Skeletal muscle cell (primary cell): ENCODE measurements at places on chromosomes 1 and 21.

DNA sequence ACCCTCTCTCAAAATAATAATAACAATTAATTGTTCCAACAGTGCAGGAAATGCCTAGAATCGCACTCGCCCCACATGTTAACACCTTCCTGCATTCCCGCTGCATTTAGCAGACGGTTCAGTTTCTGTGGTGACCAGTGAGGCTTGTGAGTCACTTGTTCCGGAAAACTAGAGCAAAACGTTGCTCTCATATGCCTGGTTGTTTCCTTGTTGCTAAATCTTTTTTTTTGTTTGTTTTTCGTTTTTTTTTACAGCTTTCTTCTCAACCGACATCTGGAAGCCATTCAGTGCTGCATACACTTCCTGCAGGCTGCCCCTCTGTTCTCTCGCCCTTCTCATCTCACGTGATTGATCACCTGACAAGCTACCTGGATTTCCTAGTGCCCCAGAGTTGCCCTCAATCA is 56.9 kb upstream of the TMPRSS2 start:
- DNase-seq = peak; percentile 20

DNA sequence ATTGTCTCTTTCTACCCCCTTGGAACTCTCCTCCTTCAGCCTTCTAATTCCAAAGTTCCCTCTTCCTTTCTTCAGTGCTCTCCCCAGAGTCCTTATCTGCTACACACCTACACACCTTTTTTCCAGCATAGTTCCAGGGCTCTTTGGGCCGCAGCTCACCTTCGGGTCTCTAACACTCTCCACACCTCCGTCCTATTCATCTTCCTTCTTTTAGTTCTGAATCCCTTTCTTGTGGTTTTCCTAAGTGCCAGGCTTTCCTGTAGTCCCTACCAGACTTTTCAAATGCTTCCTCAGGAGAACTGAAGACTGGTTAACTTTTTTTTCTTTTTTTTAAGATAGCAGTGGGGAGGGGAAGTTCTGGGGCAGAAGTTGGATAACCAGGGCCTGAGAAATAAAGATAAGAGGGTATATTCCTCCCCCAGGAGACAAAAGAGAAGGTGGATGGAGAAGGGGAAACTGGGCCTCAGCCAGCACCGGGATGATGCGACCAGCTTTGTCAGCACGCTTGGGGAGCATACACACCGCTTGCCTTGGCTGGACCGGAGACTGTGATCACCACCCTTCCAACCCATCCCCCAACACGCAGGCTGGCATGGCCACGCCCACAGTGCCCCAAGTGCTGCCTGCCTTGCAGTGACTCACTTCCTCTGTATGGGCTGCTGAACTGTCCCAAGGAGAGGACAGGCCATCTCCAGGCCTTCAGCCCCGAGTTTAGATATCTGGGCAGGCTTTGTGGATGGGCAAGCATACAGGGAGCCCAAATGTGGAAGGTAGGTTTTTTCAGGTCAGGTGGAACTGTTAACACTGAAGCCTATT is 2.5 kb upstream of the CERS2 start:
- no peak for DNase-seq

GRCh38 chr1:196997423-196997822 is 20.1 kb downstream of the CFHR5 start:
- DNase-seq = peak; percentile 90

DNA sequence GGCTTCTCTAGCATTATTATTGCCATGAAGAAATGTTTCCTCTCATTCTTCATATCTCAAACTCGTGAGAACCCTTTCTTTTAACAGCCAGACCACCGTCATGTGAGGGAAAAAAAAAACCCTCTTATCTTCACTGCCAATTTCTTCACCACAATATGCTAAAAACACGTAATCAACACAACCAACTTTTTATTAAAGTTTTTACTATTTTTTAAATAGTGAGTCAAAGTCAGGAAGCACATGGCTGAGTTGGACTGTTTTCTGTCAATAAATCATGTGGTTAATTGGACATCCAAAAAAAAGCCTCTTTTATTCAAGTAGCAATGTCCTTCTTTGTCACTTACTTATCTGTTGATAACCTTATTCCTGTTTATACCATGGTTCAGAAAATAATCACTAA is 55.9 kb upstream of the SAMD13 start:
- no peak for DNase-seq

GRCh38 chr1:89687254-89687653 is 54.3 kb downstream of the LRRC8C start:
- DNase-seq = peak; percentile 67

DNA sequence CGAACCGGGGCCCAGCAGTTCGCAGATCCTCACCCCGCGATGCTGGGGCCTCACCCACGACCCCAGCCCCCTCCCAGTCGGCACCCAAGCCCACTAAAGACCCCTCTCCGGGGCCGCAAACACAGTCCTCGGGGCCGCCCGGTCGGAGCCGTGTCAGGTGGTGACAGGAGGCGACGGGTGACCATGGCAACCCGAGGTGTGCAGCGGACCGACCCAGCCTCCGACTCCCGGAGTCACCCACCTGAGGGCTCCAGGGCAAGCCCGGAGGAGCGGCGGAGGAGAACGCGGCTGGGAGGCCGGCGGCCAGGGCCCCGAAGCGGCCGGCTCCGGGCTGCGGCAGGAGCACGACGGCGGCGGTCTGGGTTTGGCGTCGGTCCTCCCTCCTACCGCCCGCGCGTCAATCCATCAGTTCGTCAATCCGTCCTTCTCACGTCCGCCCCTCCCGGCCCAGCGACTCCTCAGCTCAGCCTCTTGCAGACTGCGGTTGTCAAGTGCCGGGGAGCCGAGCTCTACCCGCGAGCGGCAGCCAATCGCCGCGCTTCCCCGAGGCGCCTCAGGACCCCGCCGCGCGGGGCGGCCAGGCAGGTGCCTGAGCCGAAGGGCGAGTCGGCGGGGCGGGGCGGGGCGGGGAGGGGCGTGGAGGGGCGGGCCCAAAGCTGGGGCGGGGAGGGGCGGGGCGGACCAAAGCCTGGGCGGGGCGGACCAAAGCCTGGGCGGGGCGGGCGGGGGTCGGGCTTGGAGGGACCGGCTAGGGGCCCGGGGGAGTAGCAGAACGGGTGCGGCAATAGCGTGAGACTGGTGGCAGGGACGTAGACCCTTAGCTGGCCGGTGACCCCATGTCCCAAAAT is at the start of gene WDR47:
WDR47 (minus strand) TSS at position 482 of the 848 bp plus-strand sequence. CDS start 18,590 bp downstream, outside the sequence.
- DNase-seq = peak; percentile 89

- DNase-seq = no peak
Measured at GRCh38 chr1:205676597-205676996, 3.7 kb downstream of the SLC45A3 start.

GRCh38 chr1:38788341-38789336 is 70.9 kb downstream of the RRAGC start:
- no peak for DNase-seq

GRCh38 chr1:172002725-172003345 is 161.5 kb downstream of the DNM3 start:
- no peak for DNase-seq

- no peak for DNase-seq
Measured at GRCh38 chr1:235834620-235835019, 32.1 kb downstream of the LYST start.

DNA sequence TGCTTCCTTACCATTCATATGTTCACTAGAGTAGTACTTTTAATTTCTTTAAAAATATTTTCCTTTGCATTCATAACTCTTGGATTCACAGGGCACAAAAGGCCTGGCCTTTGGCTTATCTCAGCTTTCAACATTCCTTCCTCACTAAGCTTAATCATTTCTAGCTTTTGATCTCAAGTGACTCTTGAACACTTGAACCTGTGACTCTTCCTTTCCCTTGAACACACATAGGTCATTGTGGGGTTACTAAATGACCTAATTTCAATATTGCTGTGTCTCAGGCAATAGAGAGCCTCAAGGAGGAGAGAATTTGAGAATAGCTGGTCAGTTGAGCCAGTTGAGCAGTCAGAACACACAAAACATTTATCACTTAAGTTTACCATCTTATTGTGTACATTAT is 49.9 kb downstream of the COL11A1 start:
- DNase-seq = no peak

GRCh38 chr1:93979040-93979717 is 69.9 kb upstream of the GCLM start:
- DNase-seq = no peak

DNA sequence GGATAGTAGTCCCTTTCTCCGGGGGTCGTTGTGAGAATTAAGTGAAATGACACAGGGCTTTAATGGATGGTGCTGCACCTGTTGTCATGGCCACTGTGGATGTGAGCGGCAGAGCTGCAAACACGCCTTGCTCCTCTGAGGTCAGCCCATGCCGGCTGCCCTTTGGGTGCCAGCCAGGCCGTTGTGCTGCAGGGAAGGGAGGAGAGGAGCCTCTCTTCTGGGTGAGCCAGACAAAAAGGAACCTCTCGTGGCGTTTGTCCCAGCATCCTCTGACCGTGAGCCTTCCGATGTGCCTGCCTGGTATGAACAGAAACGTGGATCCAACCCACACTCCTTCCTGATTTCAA is 383.0 kb upstream of the VAMP3 start:
- no peak for DNase-seq

DNA sequence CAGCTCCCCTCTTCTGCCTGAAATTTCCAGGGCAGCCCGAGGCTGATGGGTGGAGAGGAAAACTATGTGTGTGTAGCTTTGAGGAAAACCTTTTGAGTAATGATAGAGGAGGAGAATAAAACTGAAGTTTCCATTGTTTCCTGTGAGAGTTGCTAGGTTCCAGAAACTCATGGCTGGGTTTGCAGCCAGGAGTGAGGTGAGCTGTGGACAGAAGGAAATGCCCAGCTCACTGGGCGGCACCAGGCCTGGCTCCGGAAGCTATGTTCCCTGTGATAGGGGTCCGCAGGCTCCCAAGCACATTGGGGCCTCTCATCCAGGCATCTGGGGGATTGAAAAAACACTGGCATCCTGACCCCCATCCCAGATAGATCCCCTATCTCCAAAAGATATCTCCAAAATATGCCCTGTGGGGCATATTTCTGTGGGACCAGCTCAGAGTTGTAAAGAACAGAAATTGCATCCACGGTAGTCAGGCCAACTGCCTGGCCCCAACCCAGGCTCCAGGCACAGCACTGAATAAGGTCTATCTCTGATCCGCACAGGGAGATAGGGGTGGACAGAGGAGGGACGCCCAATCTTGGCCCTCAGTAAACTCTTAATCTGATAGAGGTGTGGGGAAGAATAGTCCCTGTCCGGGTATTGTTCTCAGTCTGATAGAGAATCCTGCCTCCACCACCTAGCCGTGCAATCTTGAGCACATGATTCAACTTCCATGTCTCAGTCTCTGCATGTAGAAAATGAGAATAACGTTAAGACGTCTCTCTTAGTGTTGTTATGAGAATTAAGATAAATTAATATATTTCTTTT is 1.8 kb upstream of the HSPG2 start:
- no peak for DNase-seq

DNA sequence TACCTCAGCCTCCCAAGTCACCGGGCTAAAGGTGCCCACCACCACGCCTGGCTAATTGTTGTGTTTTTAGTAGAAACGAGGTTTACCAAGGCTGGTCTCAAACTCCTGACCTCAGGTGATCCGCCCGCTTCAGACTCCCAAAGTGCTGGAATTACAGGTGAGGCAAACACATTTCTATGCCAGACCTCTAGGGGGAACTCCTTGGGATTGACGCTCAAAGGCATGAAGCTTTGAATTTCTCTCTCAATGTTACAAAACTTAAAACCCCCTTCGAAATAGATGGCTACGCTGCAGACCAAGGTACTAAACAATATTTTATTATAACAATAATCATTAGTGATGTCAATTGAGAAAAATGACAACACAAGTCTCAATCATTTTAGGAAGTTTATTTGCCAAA is 330.0 kb downstream of the SETD4 start:
- DNase-seq = no peak

DNA sequence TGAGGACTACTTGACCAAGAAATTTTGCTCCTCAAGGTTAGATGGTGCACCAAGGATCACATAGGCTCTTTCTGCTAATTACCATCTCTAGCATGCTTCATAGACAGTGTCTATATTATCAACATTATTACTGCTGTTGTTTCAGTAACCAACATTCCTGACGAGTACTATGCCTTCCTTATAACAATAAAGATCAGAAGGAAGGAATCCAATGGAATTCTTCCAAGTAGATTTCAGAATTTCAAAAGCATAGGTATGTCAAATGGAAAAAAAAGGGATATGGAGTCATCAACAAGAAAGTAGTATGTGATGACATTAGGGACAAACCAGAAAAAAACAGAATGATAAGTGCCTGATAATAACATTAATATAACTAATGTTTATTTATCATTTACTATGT is 39.6 kb upstream of the LPGAT1 start:
- DNase-seq = peak; percentile 4

DNA sequence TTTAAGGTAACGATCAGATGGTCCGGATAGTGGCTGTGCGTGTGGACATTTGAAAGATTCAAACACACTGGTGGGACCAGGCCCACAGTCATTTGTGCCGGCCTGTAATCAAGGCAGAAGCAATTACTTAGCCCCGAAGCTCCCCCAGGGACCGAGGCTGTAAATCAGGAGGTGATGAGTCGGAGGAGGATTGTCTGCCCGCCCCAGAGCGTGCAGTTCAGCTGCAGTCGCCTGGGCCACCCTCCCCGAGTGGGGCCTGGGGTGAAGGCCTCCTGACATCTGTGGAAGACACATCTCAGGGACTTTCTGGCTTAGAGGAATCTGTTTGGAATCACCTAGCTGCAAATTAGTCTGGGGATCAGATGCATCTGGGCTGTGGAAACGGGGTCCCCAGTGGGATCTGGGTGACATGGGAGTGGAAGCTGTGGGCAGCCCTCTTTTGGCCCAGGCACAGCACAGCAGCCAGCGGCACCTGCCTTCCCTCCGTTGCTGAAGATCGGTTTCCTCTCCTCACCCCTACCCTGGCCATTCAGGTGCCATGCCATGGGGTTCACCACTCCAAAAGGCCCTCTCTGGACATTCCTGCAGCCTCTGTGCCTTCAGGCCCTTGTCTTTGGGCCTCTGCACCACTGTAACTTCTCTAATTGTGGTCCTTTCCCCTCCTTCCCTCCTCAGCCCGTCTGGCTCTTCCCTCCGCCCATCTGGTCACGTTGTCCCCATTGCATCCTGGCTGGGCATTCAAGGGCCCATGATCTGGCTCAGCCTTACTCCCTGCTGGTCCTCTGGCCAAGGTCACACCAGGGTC is 25.7 kb downstream of the LHX4 start:
- DNase-seq = no peak

DNA sequence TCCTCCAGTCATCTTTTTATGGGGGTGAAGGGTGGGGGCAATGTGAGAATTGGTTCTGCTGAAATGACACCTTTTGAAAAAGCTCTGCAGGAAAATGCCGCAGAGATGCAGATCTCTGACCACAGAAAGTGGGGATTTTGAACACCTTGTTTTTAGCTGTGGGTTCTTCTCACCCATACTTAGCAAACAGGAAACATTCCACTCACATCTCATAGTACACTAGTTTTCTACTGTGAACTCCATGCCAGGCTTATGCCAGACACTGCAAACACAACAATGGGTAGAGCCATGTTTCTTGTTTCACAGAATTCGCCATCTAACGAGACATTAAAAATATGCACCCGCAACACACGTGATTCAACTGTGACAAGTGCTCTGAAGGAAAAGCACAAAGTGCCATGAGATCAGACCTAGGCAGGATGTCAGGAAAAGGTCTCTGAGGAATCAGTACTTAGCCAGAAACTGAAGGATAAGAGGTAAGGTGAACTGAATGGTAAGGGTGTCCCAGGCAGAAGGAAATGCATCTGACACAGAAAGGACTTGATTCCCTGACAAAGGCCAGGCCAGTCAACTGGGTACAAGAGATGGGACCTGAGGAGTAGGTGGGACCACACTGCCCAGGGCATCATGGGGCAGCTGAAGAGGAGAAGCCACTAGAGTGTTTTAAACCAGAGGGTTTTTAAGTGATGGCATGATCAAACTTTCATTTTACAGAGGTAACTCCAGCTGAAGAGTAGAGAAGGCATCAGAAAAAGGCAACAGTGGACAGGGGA is 83.8 kb upstream of the JAK1 start:
- no peak for DNase-seq
